ENCODE measurements at places on chromosomes 4 and X.

- no peak for DNase-seq
Observed at GRCh38 chrX:21725496-21725895, 32.4 kb downstream of the SMPX start.

GRCh38 chr4:27685091-27685490, 824.5 kb downstream of the STIM2 start:
- DNase-seq, result no peak

GRCh38 chr4:120839334-120839973, 83.1 kb downstream of the PRDM5 start:
- no peak for DNase-seq

DNA sequence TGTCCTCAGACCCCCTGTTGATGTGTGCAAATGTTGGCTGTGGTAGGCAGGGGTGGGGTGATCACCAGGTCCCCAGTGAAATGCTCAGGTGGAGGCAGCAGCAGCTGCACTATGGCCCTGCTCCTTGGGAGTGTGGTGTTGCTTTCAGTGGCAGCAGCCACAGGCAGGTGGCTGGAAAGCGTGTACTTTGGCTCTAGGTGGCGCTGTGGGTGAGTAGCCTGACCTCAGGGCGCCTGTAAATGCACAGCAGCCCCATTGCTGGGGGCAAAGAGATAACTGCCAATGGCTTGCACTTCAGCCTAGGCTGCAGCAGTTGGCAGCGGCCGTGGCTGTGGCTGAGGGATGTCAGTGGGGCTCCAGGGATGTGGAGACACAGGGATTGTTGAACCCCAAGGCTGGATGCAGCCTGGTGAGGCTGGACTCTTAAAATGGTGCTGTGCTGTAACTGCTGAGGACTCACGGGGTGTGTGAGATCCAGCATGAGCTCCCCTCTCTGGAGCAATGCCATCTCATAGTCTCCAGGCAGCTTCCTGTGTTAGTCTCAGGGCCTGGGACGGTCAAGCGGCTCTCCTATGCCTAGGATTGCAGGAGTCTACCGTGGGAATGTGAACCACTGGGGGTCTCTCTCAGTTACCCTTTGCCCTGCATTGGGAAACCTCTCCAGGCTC, 421.7 kb upstream of the HTR2C start:
- DNase-seq, result peak; percentile 0

GRCh38 chrX:112081781-112082652, 559 bp downstream of the TRPC5 start:
- no peak for DNase-seq

GRCh38 chr4:111360906-111361305, 738.0 kb upstream of the PITX2 start:
- DNase-seq, result no peak

GRCh38 chr4:183443655-183444213, 702 bp upstream of the CDKN2AIP start:
- no peak for DNase-seq

DNA sequence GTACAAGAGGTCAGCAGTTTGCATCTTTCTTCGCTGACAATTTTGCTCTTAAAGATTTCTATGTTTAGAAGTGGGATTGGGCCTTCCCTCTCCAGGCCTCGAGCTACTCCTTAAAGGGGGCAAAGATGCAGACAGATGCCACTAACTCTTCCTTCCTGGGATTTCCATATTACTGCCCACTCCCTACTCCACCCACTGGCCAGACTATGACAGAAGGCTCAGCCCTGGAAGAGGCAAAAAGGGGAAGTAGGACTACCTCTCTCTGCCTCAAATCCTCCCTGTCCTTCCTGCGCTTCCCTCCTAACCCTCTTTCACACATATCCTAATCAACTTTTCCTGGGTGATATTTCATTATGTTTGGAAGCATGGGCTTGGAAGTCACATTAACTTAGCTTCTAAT, 58.3 kb downstream of the EVC2 start:
- no peak for DNase-seq

- DNase-seq, result no peak
Observed at GRCh38 chr4:89898304-89898716, 3.7 kb downstream of the MMRN1 start.

DNA sequence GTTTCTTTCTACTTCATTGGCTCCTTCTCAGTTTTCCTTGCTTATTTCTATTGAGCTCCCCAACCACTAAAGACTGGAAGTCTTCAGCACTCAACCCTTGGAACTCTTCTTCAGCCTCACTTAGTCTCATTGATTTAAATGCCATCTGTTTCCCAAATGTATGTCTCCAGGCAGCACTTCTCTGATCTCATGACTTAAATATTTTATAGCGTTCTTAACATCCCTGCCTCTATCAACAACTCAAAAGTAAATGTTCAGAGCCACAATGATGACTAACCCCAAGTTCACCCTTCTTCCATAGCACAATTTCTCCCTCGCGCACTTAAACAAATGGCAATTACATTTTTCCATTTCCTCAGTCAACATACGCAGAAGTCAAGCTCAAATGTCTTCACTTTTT, 1393.3 kb downstream of the ARAP2 start:
- no peak for DNase-seq

DNA sequence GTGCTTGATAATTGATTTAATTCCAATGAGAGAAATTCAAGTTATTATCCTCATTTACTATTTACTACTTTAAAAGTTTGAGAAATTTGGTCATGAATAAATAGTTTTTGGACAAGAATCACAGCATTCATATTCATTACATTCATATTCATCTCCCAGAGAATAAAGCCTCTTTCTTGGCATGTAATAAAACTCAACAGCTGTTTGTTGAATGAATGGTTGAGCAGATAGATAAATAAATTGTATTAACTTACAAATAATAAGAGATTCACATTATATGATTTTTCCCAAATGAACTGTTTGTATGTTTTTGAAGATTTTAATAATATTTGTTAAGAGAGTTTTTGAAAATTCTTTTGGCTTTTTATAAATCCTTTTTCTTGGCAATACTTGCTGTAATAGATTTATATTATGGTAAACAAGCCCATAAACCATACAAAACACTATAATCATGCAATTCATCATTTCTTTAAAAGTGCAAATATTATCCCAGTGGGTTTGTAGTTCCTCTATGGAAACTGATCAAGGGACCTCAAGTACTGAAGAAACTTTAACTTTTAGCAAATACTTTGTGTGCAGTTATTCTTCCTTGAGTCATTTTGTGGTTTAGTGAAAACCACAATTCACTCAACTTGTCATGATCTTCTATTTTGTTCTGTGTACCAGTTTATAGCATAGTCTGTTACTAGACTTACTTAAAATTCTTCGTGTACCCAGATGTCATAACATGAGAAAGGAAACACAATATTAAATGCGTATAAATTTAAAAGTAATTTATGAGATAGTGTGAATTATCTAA, 371.8 kb downstream of the ADGRL3 start:
- DNase-seq, result no peak

DNA sequence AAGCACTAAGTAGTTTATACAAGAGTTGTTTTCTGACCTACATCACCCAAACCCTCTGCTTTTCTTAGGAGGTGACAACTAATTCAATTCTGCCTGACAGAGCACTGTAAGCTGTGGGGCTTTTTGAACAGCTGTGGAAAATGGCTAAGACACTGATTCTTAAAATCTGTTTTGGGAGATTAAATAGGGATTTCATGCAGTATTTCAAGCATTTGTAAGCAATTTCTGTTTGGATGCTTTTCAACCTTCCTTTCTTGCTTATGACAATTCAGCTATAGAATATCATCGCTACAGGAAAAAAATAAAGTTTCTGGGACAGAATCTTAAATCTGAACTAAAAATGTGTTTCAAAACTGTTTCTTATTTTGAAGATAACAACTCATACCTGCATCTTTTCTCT, 459.5 kb downstream of the RAPGEF2 start:
- DNase-seq, result no peak

DNA sequence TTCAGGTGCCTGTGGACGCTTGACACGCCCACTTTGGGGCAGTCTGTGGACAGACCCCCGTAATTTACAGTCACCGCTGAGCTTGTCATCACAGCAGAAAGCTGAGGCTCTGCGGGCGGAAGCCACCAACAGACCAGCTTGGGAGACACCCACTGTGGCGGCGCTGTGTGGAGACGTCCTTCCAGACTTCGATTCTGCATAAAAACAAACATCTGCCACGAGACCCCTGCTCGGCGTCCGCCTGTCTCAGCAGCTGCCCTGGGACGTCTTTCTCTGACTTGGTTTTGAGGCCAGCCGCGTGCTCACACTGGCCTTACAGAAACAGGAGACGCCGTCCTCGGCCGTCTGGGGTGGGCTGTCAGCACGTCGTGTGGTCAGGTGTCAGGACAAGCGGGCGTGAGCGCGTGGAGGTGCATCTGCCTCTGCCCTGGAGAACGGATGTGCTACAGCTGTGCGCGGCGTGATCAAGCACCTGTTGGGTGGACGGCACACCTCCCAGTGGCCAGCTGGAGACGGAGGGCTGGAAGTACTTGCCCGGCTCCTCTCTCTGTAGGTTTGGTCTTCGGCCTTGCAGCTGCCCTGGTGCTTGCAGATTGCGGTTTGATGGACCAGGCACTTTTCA, 37.5 kb downstream of the PIGG start:
- DNase-seq, result no peak

Measured in H54 (cell line).